ENCODE measurements at places on chromosomes 7 and 10.

DNA sequence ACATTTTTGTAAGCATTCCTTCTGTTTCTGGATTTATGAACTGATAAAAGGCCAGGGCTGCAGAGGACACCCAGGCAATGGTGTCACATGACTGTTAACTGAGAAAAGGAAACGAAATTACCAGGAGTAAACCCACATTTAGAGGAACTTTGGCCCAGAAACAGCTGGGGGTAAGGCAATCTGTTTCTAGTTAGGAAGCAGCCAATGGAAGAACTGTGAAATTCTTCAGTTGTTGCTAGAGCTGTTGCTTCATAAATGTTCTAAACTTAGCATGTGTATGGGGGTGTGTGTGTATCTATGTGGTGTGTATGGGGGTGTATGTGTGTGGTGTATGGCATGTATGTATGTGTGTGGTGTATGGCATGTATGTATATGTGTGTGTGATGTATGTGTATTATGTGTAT is 11.8 kb upstream of the PDCD4 start:
- DNase-seq: peak; percentile 93

- no peak for DNase-seq
Measured at GRCh38 chr10:53744746-53745145, 972.2 kb upstream of the MBL2 start.

DNA sequence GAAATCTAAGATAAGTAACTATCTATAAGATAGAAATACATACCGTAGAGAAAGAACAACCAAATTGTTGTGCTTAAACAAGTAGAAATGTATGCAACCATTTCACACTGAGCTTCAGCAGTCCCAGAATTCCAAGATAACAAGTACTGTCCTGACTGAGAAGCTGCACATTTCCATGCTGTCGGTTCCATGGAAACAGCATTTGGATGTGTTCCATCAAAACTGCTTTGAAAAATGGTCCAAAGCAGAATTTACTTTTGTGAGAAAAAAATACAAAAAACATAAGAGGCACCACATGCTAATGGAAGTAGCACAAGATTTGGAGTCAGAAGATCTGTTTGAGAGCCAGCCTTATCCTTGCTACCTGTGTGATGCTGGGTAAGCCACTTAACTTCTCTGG is 92.6 kb downstream of the MTERF1 start:
- no peak for DNase-seq

DNA sequence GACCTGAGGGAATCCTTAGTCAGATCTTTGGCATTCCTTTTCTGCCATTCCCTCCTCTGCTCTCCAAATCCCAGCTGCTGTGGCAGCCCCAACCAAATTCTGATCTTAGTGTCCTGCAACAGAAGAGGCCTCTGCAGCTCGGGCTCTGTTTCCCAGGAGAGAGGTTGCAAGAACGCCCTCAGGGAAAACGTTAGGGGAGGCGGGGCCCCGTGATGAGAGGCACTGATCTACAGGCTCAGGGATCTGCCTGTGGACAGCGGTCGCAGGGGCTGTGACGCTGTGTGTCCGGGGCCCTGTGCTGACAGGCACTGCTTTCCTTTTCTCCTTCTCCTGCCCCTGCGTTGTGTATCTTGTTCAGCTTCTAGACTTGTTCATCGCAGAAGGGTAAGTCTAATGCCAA is 57.3 kb upstream of the DPYSL4 start:
- no peak for DNase-seq

- DNase-seq: peak; percentile 96
Measured at GRCh38 chr10:3468919-3469638, 296.5 kb upstream of the PITRM1 start.

DNA sequence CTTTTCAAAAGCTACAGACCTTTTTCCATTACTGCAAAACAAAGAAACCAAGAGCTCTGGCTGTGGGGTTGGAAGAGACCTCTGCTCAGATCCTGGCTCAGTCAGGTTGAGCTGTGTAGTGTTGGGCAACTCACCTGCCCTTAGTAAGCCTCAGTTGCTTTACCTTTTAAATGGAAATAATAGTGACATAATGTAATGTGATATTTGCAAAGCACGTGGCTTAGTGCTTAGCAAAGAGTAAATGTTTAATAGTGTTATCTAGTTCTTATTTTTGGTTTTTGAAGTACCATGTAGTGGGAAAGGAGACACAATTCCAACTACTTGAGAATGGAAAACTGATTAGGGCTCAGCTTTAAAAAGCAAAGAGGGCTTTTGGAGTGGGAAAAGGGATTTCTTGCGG is 100.2 kb downstream of the SVIL start:
- DNase-seq: no peak

- no peak for DNase-seq
Measured at GRCh38 chr7:158633055-158633956, 45.7 kb upstream of the PTPRN2 start.

- DNase-seq: no peak
Measured at GRCh38 chr10:65910209-65910608, 1015.6 kb upstream of the LRRTM3 start.

DNA sequence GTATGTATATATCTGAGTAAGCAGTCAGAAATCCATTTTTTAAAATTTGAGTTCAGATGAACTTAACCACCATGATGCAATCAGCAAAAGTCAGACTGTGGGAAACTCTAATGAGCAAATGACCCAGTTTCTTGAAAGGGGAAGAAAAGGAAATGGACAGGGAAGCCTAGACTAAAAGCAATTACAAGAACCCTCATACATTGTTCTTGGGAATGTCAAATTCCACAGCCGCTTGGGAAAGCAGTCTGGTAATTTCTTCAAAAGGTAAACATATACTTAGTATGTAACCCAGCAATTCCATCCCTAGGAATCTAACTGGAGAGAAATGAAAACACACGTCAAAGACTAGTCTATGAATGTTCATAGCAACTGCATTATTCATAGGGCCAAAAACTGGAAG is 16.4 kb upstream of the FOXK1 start:
- DNase-seq: peak; percentile 96

DNA sequence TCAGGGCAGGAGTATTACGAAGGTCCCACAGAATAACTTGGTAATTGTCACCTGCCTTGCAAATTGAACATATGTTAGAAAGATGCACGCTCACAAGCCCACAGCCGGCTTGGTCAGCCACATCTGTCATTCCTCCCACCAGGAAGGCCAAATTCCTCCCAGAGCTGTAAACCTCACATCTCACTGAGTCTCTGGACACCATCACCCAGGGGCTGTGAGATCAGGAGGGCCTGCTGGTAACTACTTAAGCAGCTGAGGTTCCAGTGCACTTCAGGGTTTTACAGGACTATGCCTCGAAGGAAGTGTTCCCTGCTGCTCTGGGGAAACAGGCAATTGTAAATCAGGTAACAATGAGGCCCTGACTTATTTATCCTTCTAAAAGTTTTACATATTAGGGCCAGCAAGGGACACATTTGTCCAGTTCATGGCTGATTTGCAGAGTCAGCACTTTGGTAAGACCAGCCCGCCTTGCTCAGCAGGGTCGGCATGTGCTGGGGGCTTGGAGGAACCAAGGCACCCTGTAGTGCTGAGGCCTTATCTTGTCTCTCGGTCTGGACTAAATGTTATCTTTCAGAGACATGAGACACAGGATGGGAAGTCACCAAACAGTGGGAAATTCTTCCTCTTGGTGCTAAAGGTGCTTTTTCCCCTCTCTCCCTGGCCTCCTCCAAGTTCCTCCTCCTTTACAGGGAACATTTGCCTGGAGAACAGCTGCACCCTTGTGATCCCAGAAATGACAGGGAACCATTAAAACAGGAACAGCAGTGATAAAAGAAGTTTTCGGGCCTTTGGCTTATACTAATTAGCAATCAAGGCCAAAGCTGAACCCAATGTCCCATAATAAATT is 34.3 kb downstream of the PYROXD2 start:
- no peak for DNase-seq

- DNase-seq: no peak
Measured at GRCh38 chr10:105139363-105139896, 498.3 kb downstream of the SORCS3 start.

DNA sequence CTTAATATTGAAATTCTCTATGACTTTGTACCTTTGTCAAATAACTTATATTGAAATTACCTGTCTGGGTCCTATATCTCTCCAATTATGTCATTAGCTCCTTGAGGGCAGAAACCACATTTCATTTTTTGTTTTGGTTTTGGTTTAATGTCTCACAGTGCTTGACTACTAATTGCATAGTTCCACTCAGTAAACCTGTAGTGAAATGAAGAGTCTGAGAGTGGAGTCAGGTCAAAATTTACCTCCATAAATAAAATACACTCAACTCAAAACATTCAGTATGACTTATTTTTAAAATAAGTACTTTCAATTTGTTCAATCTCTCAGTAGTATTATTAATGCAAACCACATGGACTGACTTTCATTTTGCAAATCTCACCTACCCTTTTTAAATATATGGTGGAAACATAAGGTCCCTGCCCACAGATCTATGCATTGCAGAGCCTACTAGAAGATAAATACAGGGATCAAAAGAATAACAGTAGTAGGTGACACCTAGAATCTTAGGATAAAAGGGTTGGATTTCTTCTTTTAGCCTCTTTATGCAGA is 32.5 kb downstream of the PDE1C start:
- DNase-seq: no peak

- no peak for DNase-seq
Measured at GRCh38 chr7:117673367-117673766, 193.5 kb downstream of the CFTR start.

- peak; percentile 56 for DNase-seq
Measured at GRCh38 chr10:124539935-124540641, 78.5 kb downstream of the LHPP start.

GRCh38 chr7:114008696-114009095 is 89.9 kb upstream of the PPP1R3A start:
- no peak for DNase-seq

DNA sequence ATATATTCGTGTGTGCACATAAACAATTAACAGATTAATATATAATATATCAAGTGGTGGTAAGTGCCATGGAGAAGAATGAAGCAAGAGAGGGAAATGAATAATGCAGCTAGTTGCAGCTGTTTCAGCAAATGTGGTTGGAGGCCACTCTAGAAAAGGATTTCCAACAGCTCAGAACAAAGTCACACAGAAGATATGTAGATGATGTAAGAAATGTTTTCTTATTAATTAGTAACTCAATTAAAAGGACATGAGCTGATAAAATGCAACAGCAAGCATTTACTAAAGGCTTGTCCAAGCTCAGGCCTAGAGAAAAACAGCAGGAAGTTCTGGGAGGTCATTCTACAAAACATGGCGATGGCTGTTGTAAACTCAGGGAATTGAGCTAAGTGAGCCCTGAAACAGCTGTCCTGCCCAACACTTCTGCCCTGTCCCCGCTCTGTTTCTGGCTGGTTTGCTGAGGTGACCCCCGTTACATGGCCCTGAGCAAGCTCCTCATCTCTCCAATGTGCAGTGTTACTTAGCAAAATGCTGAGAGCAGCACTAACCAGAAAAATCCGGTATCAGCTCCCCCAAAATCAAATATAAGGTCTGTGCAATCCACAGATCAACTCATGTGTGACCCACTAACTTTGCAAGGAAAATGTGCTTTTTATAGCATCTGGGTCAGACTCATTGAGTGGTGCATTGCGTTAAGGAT is 23.4 kb upstream of the C10orf67 start:
- DNase-seq: no peak

DNA sequence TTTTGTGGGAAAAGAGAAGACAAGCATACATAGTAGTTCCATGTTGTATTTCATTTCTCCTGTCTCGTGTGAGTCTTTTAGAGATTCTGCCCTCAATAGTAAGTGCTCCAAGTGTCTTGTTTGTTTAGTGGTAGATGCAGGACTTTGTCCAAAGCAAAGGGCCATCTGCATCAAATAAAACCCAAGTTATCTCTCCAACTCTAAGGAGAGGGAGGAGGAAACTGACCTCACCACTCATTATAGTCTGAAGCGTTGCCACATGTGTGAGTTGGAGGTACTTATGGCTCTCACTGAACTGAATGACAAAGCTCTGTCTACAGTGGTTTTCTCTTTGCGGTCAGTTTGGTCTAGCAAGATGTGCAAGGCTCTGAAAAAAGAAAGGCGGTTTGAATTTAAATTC is 272.6 kb downstream of the DOCK4 start:
- no peak for DNase-seq

DNA sequence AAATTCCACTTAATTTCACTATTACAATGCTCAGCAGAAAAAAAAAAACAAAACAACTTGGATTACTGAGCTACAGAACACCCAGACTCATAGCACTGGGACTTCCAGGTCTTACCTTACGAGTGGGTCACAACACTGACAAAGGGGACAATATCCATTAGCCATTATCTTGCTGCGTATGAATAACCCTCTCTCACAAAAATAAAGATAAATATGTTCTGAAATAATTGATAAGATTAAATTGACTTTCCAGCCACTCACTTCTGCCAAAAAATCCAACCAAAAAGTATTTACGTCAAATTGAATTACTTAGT is 128.7 kb downstream of the PKD1L1 start:
- no peak for DNase-seq

DNA sequence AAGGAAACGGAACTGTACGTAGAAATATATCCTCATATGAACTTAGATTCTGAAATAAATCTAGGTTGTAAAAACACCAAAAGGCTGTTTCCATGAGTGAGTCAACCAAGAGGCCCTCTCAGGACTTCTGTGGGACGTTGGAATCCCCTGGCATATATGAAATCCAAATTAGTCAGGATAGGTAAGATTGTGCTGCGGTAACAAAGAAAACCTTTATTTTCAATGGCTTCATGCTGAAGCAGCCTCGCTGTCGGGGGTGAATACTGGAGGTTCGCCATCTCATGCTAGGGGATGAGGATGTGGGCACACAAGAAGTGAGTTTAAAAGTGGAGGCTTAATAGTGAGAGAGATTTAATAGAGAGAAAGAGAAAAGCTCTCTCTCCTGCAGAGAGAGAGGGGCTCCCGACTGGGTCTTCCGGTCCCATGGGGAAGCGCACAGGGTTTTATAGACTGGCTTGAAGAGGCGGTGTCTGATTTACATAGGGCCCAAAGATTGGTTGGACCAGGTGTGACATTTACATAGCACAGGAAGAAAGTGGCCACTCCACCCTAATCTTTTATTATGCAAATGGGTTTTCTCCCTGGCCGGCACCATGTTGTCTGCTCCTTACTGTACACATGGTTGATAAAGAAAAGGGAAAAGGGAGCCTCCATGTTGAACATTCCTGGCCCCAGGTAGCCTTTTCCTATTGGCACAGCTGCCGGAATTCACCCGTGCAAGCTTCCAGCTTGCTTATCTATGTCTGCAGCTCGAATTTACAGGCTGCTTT is 52.3 kb upstream of the SEPHS1 start:
- DNase-seq: no peak

DNA sequence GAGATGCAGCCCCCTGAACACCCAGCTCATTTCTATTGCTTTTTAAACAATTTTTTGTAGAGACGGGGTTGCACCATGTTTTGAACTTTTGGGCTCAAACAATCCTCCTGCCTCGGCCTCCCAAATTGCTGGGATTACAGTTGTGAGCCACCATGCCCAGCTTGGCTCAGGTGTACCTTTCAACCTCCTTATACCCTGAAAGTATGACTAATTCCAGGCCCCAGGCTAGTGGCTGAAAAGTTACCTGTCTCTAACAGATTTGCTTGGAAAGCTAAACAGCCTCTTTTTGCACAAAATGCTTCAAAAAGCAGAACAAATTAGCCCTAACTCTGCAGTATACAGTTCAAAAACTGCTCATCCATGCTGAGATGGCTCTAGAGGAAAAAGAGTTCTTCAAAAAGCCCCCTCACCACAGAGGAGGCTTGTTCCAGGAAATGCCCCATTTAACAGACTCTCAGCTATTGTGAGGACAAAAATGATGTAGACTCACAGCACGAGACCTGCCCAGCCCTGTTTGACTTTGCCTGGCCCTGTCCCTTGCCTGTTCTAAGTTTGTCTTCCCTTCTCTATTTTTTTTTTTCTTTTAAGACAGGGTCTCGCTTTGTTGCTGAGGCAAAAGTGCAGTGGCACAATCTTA is 13.4 kb upstream of the AP1S1 start:
- DNase-seq: no peak
